ENCODE measurements at places on chromosomes 6 and 20.
A peak's percentile ranks its signal among the peaks of the same experiment; 100 is the strongest.

DNA sequence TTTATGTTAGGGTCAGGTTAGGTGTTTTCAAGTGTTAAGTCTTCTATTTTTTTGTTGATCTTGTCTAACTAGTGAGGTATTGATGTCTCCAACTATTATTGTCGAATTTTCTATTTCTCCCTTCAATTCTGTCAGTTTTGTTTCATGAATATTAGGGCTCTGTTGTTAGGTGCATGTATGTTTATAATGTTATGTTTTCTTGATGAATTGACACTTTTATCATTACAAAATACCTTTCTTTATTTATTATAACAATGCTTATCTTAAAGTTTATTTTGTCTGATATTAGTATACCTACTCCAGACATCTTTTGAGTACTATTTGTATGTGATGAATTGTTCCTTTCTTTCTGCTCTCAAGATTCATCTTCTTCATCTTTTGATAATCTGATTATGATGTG, 12.9 kb upstream of the TRIM38 start:
- no peak for DNase-seq

GRCh38 chr6:41359617-41360313, 24.4 kb downstream of the NCR2 start:
- no peak for DNase-seq

- DNase-seq: no peak
These were observed 39.6 kb downstream of the PDSS2 start for GRCh38 chr6:107419733-107420132.

- no peak for DNase-seq
These were observed 1099.1 kb upstream of the ADGRB3 start for GRCh38 chr6:67535946-67536345.

DNA sequence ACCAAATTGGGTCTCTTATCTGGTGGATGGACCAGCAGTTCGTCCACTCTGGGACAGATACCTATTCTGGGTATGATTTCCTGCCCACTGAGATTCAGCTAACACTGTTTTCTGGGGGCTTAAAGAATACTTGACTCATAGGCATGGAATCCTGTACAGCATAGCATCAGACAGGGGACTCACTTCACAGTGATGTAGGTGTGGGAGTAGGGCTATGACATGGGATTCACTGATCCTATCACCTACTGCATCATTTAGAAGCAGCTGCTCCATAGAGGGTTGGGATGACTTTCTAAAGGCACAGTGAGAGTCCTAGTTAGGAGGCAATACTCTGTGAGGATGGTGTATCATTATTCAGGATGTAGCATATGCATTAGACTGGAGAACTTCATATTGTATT, 74.5 kb upstream of the AHI1 start:
- no peak for DNase-seq

- DNase-seq: peak; percentile 24
These were observed 1.1 kb downstream of the CEBPB start for GRCh38 chr20:50191544-50192363.

GRCh38 chr20:21074605-21075336, 31.4 kb downstream of the LINC00237 start:
- no peak for DNase-seq

DNA sequence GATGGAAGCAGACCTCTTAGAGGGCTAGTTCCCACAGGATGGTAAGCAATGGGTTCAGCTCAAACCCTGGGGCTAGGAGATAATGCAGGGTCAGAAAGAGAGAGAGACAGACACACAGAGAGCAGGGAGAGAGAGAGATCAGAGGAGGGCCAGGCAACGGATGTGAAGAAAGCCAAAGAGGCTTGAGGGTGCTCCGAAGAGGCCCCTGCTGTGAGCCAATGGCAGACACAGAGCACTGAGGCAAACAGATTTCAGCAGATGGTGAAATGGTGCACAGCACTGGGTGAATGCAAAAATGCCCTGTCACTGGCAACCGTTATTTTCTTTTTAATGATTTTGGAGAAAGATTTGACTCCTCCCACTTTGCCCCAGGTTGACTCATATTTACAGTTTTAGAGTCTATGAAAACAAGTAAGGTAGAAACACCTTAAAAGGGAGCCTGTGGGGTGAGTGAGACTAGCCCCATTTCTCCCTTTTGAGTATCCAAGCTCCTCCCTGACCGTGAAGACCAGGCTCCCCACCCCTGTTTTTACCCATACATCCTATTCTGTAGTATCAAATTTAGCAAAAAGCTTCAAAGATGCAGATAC, 840 bp downstream of the DEFB132 start:
- DNase-seq: no peak

DNA sequence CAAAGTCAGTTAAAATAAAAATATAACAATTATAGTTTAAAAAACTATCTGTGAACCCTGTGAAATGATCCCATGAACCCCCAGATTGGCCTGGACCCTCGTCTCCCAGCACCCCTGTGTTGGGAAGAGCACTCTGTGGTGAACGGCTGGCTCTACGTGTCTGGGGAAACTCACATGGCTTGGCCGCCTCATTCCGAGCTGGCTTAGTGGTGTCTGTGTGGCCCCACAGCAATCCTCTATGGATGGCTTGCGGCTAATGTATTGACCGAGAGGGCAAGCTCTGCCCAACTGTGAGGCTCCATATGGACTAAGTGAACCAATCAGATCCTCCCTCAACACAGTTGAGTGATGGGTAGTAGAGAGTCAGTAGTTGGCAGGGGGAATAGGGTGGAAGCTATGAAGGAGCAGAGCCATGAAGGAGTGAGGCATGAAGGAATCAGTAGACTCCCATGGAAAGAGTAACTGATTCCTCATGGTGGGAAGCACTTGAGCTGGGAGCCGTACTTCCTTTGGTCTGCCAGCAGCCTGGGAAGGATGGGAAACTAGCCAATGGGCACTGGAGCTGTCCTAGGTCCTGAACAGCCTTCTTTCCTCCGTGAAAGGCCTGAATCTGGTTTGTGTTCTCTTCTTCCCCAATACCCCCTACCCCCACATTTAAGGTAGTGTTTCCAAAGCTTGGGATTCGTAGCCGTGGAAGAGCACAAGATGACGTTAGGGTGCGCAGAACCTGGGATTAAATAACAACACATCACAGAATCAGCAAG, 21.6 kb upstream of the ZNF831 start:
- DNase-seq: no peak

DNA sequence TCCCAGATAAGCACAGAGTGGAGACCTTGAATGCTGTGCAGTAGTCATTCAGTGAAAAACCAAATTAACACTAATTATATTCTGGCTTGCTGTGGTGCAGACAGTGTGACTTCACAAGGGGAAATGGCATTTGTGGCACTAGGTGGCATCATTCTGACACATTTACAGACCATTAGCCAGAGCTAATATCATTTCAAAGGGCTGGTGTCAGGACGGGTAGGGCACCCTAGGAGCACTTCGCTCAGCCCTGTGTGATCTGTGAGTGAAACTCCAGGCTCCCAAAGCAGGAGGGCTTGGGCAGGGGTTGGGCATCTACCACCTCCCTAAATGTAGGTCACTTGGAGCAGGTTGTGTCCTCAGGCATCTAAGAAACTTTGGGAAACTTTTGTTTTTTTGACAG, 555.8 kb downstream of the PKHD1 start:
- no peak for DNase-seq

DNA sequence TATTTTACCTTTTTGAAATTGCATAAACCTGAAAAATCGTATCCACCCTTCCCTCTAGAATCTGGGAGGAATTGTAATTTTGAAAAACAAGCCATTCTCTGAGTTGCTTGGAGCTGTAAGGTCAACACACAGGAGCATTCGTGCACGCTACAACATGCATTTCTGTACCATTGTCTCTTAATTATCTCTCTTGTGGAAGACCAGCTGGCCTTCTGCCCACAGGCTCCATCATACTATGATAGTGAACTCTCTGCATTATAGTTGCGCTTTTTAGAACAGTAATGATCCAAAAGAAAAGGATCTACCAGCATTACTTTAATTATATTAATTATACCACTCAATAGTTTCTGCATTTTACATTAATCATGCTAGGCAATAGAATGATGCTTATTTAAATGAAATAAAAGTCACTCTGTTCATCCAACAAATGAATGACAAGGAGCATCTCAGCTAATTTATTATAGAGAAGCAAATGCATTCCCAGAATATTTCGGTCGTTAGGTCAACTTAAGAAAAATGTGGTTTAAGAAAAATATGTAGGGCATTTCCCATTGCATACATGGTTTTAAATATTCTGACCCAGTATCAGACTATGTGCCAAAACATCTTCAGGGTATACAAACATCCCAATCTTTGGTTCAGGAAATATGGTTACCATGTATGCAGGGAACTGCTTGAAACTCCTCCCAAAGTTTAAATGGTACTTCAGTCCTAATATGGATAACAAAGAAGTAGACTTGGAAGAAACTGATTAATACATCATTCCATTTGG, 263.5 kb downstream of the TFAP2A start:
- no peak for DNase-seq

GRCh38 chr6:159217595-159218275, 48.5 kb downstream of the FNDC1 start:
- peak; percentile 31 for DNase-seq

- peak; percentile 91 for DNase-seq
These were observed 828 bp upstream of the SULF2 start for GRCh38 chr20:47785854-47786764.

DNA sequence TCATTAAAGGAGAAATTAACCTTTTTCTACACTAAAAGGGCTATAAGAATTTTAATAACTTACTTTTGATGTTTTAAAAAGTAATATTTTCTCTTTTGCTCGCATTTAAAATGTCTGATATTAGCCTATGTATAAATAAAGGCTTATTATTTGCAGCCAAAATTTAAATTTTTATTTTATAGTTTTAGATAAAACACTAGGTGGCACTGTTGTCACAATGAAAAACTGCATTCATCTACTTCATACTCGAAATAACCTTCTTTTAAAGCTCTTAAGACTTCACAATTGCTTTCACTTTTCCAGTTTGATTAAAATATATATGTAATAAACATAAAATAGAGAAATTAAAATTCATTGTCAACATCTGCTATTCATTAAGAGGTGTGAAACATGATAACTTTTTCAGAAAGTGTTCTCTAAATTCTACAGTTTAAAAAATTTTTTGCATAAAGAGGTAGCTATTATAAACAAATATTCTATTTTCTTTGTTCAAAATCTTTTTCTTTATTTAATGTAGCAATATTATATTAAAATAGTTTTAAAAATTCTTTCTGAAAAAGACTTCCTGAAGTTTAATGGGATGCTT, 78.8 kb upstream of the DEFB112 start:
- no peak for DNase-seq

DNA sequence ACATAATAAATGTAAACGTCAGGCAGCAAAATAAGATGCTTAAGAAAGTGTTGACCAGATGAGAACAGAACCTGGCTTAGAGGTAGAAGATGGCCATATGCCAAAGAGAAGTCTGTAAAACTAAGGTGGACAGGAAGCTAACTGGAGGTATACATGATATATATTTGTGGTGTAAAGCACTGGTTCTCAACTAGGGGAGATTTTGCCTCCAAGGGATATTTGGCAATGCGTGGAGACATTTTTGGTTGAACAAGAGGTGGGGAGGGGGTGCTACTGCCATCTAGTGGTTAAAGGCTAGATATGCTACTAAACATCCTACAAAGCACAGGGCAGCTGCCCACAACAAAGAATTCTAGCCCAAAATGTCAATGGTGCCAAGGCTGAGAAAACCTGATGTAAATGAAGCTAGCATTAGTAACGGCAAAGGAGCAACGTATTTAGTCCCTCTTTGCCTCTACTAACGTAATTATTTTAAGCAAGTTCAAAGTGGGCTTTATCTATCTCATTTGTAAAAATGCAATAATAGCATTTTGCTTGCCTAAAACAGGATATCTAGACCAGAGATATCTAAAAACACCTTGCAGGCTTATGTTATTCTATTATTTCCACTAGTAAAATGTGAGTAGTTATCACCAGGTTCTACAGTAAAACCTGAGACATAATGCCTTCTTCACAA, 182.6 kb downstream of the RNGTT start:
- DNase-seq: no peak

GRCh38 chr6:18171871-18172270, 16.6 kb downstream of the KDM1B start:
- no peak for DNase-seq

- no peak for DNase-seq
These were observed 471.2 kb downstream of the PKHD1 start for GRCh38 chr6:51616243-51616642.

GRCh38 chr6:166750108-166750793, 123.2 kb upstream of the RPS6KA2 start:
- DNase-seq: peak; percentile 70

DNA sequence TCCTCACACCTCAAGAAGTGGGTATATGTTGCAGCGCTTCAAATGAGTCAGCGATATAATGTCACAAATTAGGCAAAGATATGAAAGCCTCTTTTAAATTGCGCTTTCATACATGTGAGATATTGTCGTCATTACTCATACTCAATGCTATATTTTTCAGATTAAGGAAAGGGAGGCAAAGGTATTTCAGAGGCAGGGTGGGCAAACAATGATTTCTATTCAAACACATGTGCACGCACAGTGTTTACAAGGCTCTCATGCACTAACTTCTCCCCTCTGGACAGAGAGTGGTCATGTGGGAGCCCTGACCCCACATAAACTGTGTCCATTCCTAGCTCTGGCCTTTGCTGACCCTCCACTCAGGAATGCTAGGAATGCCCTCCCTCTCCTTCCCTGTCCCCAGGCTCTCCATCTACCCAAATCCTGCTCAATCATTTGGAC, 112.1 kb upstream of the TMEM170B start:
- no peak for DNase-seq
